Right atrium auricular region (tissue), 2 donors: ENCODE measurements at places on chromosomes 2 and 18. TPM values are rescaled to one million over a fixed set of nuclear protein-coding genes. Genes with fewer than 3 reads are reported as not detected.

- no peak for DNase-seq
These were observed 139.6 kb upstream of the MYCN start for GRCh38 chr2:15800495-15801329.

DAPL1 gene
- total RNA-seq: not detected

- no peak for DNase-seq
These were observed 81.5 kb upstream of the PGAP1 start for GRCh38 chr2:197007716-197008628.

DNA sequence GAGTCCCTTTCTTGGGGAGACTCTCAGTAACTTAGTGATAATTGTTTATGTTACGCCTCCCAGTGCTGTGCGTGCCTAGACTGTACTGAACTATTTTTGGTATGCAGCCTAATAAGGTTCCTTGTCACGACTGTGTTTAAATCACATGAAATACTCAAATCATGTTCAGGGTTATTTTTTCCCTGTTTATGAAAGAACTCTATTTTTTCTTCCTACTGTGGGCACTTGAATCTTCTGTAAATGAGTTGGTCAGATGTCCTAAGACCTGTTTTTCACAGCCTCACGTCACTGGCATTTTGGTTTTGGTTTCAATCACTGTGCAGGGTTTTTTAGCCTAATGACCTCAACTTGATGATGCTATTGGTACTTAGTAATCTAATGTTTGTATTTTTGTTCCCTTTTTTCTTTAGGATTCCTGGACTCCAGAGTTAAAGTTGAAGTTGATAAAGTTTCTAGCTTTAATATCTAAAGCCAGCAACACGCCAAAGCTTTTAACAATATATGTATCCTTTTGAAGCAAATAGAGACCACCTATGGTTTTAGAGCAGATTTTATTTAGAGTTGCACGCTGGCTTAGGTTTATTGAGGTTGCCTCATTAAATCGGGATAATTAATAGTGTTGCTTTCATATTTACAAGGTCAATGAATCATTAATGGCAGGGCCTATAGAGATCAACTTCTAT, 24.0 kb downstream of the ARMC9 start:
- no peak for DNase-seq

NEB gene
- total RNA-seq: 61.1 TPM

TMEM17 gene
- total RNA-seq: 1.2 TPM

- no peak for DNase-seq
These were observed 152.2 kb upstream of the VRK2 start for GRCh38 chr2:57894381-57894780.

FAM110C gene
- 8.3 TPM for total RNA-seq

MERTK gene
- total RNA-seq: 4.9 TPM

DNA sequence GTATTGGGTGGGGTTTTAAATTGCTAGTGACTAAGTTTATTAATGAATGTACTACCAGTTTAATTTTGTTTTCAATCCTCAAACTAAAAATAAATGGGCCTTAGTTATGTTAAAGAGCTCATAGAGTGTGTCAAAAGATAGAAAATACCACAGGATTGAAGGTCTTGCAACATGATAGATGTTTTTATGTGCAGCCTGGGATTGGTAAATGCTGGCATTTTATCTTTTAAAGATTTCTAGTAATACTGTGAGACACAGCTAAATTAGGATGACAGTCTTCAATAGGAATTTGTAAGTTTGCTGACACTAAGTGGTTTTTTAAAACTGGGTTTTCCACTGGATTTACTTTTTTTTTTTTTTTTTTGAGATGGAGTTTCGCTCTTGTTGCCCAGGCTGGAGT, 122.3 kb downstream of the HAUS1 start:
- DNase-seq: no peak

ANTXR1 gene
- 52.2 TPM for total RNA-seq

GRCh38 chr18:80176334-80177073, 67.4 kb downstream of the ADNP2 start:
- no peak for DNase-seq

STPG4 gene
- not detected for total RNA-seq
